ENCODE measurements at places on chromosomes 1 and 21.

- no peak for DNase-seq
These were observed 6.1 kb upstream of the RIPPLY3 start for GRCh38 chr21:37000381-37000780.

DNA sequence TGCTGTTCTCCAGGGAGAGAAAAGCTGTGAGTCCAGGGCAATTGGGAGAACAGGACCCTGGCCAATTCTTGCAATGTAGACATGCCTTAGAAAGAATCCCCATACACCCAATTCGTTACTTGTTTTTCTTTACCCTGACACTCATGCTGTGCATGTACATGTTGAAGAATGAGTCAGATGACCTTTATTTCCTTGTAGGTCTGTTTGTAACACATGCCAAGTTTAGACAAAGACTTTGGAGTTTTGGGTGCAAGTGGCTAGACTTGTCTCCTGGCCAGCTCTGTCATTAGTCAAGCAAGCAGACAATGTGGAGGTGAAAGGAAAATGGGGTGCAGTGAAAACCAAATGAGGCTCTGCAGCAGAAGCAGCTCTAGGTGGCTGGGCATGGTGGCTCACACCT is 38.1 kb downstream of the GNPAT start:
- no peak for DNase-seq

GRCh38 chr1:239174880-239175279 is 211.5 kb upstream of the CHRM3 start:
- DNase-seq = no peak

DNA sequence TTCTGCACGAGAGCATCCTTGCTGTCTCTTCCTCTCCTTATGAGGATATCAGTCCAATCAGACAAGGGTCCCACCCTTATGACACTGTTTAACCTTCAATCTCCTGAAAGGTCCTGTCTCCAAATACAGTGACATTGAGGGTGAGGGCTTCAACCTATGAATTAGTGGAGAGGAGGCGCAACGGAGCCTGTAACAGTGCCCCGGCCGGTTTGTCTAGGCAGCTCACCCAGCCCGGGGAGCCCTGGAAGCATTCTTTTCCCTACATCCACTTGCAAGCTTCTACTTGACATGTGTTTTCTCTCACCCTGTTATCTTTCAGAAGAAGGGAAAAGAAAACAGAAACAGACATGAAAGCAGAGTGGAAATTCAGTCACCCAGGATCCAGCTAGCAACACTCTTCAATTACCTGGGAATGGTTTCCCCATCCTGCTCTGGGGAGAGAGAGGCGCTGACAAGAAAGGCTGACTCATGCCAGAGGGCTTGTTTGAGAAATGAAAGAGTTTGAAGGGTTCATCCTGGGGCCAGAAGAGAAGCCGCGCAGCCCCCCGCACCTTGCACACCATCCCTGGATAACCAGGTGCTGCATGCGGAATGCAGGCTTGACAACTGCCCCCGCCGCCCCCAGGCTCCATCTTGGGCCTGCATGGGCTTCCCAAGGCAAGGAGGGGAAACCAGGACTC is 394.9 kb downstream of the NPHP4 start:
- no peak for DNase-seq

DNA sequence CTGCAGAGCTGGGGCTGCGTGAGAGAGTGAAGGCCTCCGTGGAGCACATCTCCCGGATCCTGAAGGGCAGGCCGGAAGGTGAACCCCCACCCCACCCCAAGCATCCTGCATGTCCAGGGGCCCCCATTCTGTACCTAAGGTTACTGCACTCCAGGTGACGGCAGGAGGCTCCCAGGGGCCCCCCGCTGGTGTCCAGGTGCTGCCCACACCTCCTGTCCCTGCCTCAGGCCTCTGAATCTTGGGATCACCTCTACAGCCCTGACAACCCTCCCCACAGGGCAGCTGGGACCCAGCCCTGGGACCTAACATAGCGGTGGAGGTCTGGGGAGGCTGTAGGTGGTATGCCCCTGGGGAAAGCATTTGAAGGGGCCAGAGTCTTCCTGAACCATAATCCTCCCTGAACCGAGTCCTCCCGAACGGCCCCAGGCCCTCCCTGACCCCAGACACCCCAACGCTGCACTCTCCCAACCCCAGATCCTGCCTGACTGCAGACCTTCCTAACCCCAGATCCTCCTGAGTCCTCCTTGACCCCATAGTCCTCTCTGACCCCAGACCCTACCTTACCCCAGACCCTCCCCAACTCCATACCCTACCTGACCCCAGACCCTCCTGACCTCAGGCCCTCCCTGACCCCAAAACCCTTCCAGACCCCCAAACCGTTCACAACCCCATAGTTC is 33.5 kb downstream of the TRIM11 start:
- no peak for DNase-seq

DNA sequence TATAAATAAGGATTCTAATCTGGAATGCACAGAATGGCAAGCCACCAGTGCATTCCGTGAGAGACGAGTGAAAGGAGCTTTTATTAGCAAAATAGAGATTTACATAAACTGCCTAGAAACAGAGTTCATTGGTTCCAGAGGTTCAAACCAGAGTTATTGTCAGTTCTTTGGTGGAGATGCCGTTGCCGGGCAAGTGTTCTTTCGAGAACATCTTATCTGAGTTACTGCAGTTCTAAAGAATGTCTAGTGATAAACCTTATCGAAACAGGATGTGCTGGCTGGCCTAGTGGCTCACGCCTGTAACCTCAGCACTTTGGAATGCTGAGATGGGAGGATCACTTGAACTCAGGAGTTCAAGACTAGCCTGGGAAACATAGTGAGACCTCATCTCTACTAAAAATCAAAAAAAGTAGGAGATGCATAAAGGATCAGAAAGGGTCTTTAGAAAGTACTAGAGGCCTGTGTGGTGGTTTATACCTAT is 19.9 kb upstream of the EVI5 start:
- DNase-seq = no peak

DNA sequence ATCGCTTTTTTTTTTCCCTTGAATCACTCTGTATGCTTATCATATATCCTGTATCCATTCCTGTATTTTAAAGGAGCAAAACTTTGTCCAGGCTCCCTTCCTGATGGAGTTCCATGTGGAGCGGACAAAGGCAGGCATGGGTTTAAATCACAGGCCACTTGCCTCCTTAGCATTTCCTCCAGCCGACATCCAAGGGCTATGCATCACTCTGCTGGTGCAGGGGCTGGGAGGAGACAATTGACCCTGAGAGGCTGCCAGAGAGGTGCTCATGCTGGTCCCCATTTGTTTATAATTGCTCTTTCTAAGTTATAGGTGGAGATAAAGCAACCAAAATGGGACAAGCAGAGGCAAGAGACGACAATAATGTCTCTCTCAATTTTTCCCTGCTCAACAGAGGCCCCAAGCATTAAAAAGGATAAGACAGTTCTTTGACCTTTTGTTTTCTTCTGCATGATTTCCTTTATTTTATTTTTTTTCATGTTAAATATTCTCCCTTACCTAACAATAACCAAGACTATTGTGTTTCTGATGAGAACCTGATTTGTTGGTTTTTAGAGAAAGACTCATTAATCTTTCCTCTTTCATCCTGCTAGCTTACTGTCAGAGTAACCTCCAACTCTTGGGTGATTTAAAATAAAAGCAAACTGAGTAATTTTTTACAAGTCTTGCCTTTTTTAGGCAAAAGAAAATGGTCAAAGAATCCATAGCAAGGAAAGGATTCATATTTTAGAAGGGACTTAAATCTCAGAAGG is 353.7 kb downstream of the ADGRL2 start:
- DNase-seq = no peak

DNA sequence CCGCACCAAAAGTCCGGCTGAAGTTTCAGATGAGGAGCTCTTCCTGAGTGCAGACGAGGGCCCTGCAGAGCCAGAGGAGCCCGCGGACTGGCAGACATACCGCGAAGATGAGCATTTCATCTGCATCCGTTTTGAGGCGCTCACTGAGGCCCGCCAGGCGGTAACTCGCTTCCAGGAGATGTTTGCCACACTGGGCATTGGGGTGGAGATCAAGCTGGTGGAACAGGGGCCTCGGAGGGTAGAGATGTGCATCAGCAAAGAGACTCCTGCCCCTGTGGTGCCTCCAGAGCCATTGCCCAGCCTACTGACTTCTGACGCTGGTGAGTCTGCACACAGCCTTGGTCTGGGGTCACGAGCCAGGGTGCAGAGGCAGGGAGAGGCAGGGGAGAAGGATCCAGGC is 84.7 kb downstream of the TRIM11 start:
- DNase-seq = no peak

GRCh38 chr1:24996983-24997893 is 67.2 kb upstream of the RUNX3 start:
- DNase-seq = peak; percentile 35

- DNase-seq = no peak
These were observed 139.5 kb upstream of the HMGB4 start for GRCh38 chr1:33724348-33724747.

DNA sequence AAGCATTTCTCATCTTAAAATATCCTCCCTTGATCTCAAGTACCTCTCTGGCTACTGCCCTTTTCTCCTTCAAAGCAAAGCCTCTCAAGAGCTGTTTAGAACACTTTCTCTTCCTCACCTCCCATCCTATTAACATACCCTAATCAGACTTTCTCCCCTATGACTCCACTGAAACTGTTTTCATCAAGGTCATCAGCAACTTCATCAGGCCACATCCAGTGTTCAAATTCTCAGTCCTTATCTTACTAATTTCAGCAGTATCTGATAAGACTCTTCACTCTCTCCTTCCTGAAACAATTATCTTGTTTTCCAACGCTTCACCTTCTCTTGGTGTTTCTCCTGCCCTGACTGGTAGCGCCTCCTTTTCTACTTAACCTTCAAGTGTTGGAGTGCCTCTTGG is 1.5 kb upstream of the RAP1A start:
- no peak for DNase-seq

DNA sequence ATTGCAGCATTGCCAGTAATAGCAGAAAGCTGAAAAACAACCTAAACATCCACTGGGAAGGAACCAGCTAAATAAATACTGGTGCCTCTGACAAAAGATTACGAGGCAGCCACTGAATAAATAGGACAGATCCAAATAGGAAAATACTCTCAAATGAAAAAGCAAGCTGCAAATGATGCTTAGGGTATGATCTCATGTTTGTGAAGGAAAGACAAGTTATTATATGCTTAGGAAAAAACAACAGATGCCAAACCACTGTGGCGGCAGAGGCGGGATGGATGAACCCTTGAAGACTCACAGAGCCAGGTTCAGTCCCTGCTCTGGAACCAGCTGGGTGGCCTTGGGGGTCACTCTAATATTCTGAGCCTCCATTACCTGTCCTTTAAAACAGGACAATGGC is 41.6 kb downstream of the MATN1 start:
- DNase-seq = no peak

GRCh38 chr1:160916666-160917065 is 31.7 kb upstream of the ITLN1 start:
- no peak for DNase-seq

DNA sequence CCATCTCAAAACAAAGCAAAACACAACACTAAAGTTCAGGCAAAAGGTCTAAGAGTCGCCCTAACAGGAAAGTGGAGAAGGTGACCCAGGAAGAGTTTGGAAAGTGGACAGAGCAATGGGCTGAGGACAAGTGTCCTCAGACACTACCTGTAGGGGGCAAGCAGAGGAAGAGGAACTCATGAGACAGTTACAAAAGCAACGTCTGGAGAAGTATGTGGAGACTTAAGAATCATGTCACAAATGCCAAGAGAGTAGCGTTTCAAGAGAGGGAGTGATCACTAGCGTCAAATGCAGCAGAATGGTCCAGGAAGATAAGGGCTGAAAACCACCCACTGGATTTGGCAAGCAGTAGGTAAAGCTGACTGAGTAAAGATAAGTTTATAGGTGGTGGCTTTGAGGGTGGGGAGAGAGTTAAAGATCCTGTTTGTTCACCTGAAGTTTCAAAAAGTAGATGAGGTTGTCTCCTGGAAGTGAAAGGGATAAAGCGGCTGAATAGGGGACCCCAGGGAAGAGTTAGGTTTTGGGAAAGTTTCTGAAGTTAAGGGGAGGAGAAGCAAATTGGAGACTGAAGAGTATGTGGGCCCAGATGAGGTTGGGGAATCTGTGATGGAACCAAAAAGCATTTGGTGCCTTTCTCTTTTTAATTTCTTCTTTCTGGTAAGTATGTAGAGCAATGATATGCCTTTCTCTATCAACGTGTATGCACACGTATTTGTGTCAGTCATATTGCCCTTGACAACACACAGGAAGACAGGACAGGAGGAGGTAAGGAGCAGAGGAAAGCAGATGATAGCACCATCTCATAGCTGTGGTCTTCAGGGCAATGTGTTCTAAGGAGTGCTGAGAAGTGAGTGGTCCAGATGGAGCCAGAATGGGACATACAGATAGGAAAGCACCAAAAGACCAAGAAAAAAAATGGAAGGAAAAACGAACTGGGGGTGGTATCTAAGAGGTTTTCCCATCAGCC is 3.1 kb downstream of the BSDC1 start:
- no peak for DNase-seq

- DNase-seq = no peak
These were observed 17.5 kb upstream of the DUSP10 start for GRCh38 chr1:221759436-221759835.

DNA sequence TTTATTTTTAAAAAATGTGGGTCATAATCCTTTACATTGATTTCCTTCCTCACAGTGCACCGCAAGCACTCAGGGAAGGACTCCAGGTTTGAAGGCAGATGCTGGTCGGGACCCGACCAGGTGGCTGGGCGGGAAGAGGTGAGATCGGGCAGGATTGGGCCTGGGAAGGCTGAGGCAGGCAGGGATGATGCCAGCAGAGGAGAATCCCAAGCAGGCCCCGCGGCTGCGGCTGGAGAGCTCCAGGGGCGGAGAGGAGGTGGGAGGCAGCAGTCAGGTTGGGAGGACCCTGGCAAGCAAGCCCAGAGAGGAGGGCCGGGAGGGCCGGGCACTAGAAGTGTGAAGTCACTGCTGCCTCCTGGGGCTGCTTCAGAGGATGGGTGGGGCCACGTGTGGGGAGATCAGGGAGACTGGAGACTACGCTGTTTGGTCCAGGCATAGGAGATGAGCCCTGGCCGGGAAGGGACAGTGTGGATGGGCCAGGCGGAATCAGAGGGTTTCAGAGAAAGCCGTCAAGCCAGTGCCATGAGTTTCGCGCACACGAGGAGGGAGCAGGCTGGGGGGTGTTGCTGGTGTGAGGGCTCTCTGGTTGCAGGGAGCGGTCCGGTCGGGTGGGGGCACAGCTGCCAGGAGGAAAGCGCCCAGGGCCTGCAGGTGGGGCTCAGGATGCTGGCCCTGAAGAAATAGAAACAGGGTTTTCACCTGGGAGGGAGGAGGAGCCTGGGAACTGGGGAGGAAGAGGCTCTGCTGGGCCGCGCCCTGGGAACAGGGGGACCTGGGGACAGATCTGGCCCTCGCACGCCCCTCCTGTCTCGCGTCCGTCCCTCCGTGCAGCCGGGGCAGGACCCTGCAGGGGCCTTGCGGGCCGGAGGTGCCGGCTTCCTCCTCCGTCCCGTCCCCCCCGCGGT is 888 bp upstream of the COL18A1 start:
- no peak for DNase-seq

DNA sequence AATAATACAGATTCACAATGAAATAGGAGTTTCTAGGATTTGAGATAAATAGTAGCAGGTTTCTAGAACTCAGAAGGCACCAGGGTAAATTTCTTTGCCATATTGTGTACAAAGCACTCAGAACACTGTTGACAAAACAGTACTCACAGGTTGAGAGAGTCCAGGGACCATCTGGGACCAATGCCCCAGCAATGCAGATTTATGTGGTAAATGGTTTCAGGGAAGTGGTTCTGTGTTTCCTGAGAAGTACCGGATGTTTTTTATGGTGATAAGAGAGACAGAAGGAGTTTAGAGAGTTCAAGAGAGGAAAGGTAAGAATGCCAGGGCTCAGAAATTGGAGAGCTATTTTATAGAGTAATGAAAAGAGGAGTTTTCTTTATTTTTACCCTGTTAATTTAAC is 29.6 kb upstream of the DIPK1A start:
- DNase-seq = no peak
